Stimulated activated CD4-positive, alpha-beta T cell treated with anti-CD3 and anti-CD28 coated beads, Interleukin-15, amount 100 ng/mL, for 1 hour (primary cell): ENCODE measurements at places on chromosomes 7 and 10.

DNA sequence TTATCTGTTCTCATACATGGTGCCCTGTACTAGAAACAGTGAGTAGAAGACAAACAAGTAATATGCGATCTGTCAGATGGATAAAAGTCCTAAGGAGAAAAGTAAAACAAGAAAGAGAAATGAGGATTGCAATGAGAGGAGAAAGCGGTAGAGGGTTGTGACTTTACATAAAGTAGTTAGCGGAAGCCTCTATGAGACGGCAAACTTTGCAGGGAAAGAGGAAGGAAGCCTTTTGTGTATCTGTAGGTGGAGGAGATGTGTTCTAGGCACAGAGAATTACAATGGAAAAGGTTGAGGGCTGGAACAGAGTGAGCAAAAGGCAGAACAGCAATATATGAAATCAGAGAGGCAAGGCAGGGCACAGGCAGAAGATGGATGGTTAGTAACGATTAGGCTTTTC is 150.4 kb upstream of the SEMA3E start:
- DNase-seq: no peak

GRCh38 chr10:71644307-71645180 is 75.0 kb downstream of the C10orf105 start:
- DNase-seq: no peak

GRCh38 chr10:54478601-54479000 is 322.4 kb downstream of the PCDH15 start:
- no peak for DNase-seq

DNA sequence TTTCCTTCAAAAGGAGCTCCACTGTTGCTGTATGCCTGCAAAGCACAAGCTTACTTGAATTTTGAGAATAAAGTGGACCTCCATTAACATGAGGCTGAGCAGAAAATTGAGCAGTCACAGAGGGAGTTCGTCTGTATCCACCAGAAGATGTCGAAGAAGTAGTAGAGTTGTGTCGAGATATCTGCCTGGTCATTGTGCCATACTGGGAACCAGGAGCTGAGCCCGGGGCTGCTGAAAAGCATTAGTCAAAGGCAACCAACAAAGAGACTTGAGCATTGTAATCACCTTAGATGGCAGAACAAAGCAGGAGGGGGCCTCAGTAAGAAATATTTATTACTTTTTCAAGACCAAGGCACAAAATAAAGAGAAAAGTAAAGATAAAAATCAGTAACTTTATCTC is 61.5 kb downstream of the PDSS1 start:
- DNase-seq: no peak

DNA sequence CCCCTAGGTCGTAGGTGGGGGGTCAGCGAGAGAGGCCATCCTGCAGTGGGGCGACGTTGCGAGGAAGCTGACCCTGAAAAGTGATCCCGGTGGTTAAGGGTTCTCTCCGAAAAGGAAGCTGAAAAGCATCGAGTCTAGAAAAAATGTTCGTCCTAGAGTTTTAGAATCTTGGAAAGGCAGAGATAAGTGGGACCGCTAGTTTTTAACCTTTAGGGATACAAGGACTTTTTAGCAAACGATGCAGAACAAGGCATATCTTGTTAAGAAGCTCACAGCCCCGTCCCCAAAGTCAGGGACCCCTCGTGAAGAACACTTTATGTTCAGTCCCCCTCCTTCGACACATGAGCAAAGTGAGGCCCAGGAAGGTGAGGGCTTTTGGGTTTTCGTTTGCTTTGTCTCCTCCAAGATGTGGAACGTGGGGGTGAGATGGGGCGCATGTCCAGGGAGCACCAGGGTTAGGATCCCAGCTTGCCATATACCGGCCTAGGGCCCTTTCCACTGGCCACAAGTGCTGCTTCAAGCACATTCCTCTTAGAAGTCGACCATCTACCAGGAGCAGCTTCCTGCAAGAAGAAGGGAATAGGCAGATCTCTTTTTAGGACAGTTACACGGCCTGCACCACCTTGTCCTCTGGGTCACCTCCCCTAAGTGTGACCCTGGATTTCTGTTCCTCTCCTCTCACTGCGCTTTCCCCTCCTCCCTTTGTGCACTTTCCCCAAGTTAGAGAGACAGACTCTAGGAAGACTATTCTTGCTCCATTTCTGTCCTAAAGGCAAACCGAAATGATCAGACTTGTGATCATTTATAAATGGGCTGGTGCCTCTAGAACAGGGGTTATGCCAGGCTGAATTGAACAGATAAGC is 969 bp downstream of the SLC35G1 start:
- DNase-seq: no peak

GRCh38 chr7:153103202-153103601 is 343.6 kb downstream of the ACTR3B start:
- no peak for DNase-seq

DNA sequence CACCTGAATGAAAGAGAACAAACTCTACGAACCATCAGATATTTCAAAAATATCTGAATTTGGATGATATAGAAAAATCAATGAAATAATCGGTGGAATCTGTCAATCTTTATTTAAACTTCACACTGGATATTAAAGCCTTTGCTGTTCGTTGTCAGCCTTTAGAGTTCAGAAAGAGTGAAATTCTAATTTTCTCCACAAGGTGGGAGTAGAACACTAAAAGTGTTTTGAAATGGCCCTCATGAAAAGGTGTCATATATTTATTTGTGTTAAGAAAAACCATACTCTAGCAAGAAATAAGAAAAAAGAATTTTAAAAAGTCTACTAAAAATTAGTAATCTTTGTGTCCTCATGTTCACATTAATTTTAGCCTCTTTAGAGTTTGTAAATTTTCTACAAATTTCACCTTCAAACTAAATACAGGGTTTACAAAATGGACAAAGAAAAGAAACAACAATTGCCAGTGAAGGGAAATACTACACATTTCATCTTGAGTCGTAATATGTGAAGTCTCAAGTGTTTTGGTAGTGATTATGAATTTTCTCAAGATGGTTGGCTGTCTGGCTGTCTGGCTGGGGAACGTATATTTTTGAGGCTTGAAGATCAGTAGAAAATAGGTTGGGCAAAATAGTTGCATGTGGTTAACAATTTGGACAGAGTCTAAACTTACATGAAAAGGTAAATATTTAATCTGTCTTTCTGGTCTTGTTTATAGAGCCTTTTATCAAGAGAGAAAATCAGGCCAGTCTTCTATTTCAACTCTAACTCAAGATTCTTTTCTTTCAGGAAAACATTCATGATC is 43.7 kb downstream of the DNAJB9 start:
- DNase-seq: no peak
